ENCODE measurements at places on chromosomes 7 and 10.

DNA sequence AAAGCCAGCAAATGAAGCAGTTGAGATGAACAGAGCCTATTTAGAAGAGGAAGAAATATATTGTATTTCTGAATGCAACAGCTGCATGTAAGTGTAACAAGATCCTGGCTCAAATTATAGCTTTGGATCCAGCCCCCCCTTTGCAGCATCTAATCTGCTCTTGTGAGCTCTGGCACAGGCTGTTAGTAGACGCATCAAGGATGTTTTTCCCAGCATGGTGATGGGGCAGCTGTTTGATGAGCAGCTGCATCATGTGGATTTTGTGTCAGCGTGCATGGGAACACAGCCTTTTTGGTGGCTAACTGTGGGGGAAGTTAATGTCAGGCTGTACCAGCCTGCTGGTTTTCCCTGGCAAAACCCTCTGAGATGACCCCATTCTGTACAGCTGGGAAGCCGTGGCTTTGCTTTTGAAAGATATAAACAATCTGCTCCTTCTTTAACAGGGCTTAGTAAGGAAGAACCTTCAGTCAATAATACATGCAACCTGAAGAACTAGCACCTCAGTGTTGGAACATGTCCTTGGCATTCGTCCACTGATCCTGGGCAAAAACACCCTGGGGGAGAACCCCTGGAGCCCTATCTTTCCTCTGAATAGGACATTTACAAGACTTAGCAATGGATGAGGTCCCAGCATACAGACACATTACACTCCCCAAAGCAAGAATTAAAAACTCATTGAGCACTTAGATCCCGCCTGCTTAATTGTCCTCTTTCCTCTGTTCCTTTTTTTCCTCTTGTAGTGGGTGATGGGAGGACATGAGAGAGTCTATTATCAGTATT, 70.6 kb downstream of the NPS start:
- no peak for DNase-seq

GRCh38 chr10:99658622-99659030, 683 bp upstream of the ENTPD7 start:
- peak; percentile 4 for DNase-seq

DNA sequence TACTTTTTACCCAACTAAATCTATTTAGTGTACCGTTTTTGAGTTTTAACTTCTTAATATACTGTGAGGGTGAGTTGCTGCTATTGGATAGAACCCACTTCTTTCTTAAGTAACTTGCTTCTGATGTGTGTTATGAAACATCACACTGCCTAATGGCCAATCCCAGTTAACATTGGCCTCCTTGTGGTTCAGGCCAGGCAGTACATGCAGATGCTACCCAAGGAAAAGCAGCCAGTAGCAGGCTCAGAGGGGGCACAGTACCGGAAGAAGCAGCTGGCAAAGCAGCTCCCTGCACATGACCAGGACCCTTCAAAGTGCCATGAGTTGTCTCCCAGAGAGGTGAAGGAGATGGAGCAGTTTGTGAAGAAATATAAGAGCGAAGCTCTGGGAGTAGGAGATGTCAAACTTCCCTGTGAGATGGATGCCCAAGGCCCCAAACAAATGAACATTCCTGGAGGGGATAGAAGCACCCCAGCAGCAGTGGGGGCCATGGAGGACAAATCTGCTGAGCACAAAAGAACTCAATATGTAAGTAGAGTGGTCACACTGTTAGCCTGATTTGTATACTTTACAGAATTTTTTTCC, 39.7 kb downstream of the TES start:
- no peak for DNase-seq

- no peak for DNase-seq
Observed at GRCh38 chr7:36207451-36208291, 54.6 kb downstream of the EEPD1 start.

GRCh38 chr7:35365523-35365922, 111.6 kb upstream of the TBX20 start:
- DNase-seq: no peak

GRCh38 chr7:82339958-82340357, 103.6 kb downstream of the CACNA2D1 start:
- DNase-seq: no peak

- no peak for DNase-seq
Observed at GRCh38 chr7:16646472-16647072, 591 bp downstream of the BZW2 start.

DNA sequence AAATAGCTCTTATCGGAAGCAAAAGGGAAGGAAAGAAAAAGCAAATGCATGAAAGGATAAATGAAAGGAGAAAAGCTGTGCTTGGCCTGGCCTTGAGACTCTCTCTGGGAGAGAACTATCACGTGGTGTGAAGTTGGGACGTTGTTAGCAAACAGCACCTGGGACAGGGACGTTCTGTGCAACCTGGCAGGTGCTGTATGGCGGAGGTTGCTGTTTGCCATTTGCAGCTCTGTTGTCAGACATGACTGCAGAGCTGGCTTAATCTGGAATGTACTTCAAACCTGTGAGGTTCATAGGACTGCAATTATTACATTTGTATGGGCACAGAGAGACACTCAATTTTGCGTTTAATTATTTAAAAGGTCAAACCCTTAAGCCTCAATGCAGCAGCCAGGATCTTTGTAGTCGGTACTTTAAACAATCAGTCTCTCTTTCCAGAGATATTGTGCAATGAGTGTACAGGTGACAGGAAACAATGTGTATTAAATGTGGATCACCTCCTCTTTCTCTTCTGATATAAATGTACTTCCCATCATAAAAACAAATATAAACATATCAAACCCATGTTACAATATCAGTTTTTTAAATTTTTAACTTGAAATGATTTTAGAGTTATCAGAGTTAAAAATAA, 800.5 kb upstream of the KCND2 start:
- no peak for DNase-seq

DNA sequence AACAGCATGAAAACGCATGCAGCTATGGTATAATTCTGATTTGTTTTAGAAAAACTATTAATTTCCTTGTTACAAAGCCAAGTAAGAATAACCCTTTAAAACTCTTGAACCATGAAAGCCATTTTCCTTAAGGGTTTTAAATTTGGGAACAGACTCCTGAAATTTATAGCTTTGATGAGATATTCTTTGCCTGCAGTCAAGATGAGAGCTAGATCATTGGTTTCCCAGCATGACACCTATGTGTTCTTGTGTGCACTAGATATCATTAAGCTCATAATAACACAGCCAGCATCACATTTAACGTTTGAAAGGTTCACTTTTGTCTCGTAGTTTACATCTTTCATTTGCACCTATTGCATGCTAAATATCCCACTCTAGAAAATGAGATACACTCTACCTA, 202.2 kb downstream of the PHF14 start:
- DNase-seq: no peak

All from stimulated activated CD8-positive, alpha-beta memory T cell treated with anti-CD3 and anti-CD28 coated beads, Interleukin-15, amount 100 ng/mL, for 1 hour (primary cell).